Foreskin fibroblast (primary cell): ENCODE measurements at places on chromosomes 4 and X.

GRCh38 chr4:146104541-146104940 lies 71.0 kb upstream of the LSM6 start:
- DNase-seq: no peak

- DNase-seq: no peak
Measured at GRCh38 chrX:41108463-41109205, 23.4 kb downstream of the USP9X start.

GRCh38 chr4:150525321-150525868 lies 56.6 kb upstream of the MAB21L2 start:
- no peak for DNase-seq

GRCh38 chr4:4470208-4470607 lies 71.6 kb downstream of the STX18 start:
- no peak for DNase-seq

- DNase-seq: peak; percentile 90
Measured at GRCh38 chrX:13428053-13428786, 108.4 kb upstream of the ATXN3L start.

DNA sequence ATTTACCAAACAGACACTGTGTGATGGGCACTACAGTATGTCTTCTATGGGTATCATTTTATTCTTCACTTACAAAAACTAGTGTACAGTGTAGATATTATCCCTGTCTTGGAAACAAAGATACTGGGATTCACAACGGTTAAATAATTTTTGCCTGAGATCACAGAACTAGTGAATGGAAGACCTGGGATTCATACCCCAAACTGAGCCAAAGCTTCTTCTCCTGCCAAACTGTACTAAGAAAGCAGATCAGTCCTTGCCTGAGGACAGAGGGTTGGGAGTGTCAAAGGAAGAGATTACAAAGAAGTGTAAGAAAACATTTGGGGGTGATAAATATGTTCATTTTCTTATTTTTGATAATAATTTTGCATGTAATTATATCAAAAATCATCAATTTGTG lies 43.1 kb downstream of the PPA2 start:
- DNase-seq: no peak

DNA sequence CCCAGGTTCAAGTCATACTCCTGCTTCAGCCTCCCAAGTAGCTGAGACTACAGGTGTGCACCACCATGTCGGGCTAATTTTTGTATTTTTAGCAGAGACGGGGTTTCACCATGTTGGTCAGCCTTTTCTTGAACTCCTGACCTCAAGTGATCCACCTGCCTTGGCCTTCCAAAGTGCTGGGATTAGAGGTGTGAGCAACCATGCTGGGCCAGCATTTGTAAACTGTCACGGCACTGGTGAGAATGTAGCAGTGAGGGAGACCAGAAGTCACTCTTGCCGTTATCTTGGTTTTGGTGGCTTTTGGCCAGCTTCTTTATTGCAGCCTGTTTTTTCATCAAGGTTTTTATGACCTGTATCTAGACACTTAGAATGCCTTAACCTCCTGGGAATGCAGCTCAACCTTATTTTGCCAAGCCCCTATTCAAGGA lies 22.4 kb downstream of the PCDH18 start:
- DNase-seq: peak; percentile 19

GRCh38 chr4:41079881-41080560 lies 134.3 kb downstream of the APBB2 start:
- no peak for DNase-seq

DNA sequence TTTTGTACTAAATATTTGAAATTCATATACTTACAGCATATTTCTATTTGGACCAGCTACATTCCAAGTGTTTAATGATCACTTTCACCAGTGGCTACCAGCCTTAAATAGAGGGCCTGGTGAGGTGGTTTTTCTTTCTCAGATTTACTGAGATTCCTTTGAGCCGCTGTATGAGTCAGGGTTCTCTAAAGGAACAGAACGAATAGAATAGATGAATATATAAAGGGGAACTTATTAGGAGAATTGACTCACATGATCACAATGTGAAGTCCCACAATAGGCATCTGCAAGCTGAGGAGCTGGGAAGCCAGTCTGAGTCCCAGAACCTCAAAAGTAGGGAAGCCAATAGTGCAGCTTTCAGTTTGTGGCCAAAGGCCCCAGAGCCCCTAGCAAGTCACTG lies 146.2 kb upstream of the TLL1 start:
- no peak for DNase-seq

DNA sequence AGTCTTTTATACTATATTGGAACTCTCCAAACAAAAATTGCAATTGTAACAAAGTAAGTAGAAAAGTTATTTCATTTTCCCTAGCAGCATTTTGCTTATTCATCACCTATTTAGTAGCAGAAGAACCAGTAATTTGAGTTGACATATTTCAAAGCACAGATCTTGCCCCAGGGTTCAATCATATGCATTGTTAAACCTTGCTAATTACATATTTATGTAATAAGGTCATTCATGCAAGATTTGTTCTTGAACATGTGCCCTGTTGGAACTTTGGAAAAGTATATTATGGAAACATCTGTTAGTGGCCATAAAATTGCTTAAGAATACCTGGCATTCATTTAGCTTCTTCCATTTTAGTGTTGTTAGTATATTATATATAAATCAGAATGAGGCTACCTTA lies 191.7 kb downstream of the TLL1 start:
- DNase-seq: no peak

GRCh38 chr4:38682336-38682735 lies 18.3 kb downstream of the KLF3 start:
- DNase-seq: no peak

- DNase-seq: no peak
Measured at GRCh38 chrX:152480269-152481212, 29.4 kb upstream of the GABRA3 start.
